ENCODE measurements at places on chromosomes 16 and 17.

DNA sequence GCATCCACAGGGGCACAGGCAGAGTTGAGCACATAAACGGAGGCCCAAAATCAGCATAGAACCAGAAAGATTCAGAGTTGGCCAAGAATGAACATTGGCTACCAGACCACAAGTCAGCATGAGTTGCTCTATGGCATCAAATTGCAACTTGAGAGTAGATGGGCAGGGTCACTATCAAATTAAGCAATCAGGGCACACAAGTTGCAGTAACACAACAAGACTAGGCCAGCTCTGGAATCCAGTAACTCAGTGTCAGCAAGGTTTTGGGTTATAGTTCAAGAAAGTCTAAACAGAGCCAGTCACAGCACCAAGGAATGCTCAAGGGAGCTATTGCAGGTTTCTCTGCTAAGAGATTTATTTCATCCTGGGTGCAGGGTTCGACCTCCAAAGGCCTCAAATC lies 12.9 kb downstream of the G6PC1 start:
- DNase-seq, result no peak

DNA sequence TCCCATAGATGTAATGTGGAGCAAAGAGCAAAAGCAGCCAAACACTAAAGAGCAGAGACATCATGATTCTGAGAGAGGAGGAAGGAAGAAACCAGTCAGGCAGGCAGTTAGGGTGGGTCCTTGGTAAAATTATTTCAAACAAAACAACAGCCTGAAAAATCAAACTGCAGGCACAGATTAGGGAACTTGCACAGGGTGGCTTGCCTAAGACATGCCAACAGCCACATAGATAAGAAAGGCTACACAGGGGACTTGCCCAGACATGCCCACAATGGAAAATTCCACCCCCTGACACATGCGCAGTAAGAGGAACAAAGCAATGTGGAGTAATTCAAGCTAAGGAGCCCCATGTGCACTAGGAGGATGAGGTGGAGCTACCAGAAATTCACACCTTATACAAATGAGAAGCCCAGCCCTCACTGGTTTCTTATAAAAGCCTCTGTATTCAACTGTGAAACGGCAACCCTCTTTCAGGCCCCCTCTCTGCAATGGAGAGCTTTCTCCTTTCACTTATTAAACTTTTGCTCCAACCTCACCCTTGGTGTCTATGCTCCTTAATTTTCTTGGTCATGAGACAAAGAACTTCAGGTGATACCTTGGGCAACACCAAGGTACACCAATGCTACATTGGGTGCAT lies 7.3 kb upstream of the GAS7 start:
- DNase-seq, result no peak

DNA sequence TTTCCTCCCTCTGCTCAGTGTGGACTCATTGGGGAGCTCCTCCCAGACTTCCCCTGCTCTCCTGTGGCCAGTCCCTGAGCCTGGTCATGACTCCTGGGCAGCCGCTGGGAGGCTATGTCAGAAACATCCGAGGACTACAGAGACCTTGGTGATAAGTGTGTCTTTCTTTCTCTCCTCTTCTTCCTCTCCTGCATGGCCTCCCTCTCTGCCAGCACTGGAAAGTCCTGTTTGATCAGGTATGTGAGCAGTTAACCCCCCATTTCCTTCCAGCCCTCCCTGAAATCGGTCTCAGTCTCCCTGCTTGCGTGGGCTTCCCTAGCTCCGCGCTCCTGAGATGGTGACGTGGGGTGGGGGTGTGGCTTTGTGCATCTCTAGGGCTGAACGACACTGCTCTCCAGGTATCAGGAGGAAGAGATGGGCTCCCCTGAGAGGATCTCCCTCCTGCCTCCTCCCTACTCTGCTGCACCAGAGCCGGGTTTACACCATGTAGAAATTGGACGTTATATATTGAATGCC lies 2.1 kb downstream of the RHBDL3 start:
- no peak for DNase-seq

- no peak for DNase-seq
Measured at GRCh38 chr16:86073763-86074493, 175.0 kb downstream of the IRF8 start.

DNA sequence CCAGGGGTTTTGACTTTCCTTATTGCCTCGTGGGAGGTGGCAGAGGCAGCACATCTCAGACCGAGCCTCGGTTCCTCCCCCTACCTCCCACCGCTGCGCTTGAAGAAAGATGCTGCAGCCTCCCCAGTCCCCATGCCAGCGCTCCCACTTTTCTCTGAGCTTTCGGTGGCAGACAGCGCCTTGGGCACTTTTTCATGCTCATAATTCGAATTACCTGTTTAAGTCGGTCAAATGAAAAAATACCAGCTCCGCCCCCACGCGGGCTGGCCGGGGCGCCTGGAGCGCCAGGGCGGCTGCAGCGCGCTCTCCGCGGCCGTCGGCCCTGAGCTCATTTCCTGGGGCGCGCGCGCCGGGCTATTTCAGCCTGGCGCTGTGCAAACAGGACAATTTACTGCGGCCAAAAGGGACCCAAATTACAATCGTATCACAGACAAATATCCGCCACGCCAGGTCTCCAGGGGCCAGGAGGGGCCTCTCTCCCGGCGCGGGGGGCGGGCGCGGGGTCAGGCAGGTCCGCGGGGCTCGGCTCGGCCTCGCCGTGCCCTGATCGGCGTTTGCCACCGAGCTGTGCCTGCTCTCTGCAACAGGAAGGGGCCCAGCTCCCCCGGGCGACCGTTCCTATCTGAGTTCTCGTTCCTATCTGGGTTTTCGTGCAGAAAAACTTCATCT lies 45.0 kb downstream of the SOST start:
- no peak for DNase-seq
